Fibroblast of skin of left quadriceps (primary cell): ENCODE measurements at places on chromosomes 3 and 15.

GRCh38 chr15:29792426-29793159, 29.7 kb downstream of the TJP1 start:
- DNase-seq, result peak; percentile 60

DNA sequence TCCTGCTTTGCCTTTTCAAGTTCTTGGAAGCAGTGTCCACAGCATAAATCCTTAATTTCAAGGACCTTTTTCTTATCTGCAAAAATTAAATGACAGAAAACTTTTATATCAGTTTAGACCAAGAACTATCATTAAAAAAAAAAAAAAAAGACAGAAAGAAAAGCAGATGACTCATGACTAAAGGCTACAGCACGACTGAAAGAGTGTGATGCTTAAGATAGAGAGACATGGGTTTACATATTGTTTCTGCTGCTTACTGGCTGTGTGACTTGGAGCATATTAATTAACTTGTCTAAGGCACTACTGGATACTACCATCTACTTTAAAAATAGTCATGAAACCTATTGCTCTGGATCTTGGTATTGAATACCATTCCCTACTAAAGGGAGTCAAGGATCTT, 62.3 kb downstream of the CEP152 start:
- DNase-seq, result peak; percentile 2

DNA sequence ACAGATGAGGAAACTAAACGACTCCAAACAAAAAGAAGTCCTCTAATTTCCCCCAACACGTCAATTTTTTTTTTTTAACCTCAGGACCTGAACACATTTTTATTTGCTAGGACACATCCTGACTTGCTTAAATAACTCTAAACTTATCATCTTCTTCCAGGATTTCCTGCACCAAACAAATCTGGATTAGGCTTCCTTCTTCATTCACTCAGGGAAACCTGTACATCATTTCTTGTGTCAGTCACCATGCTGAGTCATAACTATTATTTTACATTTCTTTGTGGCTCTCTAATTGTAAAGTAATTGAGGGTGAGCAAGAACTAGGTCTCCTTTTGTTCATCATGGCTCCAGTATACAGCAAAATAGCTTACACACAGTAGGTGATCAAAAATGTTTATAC, 433.4 kb upstream of the GBE1 start:
- DNase-seq, result no peak

DNA sequence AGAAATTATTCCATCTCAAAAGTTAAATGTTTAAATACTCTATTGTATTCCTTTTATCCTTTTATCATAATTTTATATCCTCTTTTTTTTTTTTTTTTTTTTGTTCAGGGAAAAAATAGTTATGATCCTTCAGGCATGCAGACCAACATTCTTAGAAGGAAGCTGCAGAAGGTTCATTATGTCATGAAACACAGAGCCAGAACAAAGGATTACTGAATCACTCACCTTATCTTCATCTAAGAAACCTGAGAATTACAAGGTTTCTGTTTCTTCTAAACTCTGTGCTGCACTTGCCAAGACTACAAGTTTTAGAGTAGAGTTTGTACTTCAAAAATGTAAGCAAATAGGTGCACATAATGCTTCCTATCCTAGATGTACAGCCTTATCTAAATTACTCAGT, 3.3 kb downstream of the PLCH1 start:
- DNase-seq, result no peak

DNA sequence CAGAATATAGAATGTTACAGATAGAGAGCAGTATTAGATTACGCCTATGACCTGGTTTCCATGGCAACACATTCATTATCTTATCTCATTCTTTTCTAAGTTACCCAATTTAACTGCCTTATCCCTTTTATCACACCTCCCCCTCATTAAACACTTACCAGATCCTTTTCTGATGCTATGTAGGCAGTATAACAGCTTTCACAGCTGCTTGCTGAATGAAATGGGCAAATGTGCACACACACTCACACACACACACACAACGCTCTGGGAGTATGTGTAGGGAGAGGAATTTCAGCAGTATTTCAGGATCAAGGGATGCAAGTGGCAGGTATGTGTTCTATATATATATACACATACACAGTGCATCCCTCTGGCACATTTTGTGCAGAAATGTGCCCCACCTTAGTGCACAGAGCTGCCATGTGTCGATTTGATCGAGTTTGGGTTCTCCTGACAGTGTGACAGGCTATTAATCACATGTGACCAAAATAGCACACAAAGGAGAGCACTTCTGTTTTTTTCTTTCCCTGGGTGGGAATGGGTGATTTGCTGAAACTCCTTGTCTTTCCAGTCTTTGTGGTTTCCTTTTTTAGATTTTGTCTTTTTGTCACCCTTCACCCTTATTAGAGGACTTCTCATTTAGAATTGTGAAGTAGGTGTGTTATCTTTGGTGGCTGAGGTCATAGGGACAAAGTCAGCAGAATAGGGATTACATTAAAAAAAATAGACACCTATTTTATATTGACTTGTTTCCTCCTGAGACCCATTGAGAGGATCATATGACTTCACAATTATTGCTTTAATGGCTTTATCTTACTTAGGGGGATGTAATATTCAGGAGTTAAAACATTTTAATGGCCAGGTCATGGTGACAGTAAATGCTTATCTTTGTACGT, 553.7 kb downstream of the PDCD6IP start:
- DNase-seq, result no peak

- no peak for DNase-seq
These were observed 48.5 kb upstream of the SLC12A8 start for GRCh38 chr3:125261031-125261430.

DNA sequence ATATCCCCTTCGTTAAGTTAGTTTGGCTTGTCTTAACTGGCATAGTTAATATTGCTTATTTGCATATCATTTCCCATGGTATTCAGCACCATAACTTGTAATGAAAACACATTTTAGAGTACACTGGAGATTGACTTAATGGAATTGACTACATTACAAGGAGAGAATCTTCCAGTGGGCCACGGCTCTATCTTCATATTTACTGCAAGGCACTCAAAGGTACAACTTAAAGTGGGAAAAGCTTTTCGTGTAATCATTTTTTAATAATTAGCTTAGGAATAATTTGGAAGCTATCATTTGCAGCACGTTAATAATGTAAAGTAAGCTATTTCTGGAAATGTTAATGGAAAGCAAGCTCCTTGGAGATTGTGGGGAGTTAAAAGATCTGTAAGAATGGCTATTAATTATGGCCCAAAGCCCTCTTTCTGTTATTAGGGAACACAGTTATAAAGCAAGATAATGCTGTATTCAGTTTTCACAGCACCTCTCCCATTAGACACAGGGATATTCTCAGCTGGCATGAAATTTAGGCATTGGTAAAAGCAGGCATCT, 551.5 kb upstream of the RGMA start:
- no peak for DNase-seq

DNA sequence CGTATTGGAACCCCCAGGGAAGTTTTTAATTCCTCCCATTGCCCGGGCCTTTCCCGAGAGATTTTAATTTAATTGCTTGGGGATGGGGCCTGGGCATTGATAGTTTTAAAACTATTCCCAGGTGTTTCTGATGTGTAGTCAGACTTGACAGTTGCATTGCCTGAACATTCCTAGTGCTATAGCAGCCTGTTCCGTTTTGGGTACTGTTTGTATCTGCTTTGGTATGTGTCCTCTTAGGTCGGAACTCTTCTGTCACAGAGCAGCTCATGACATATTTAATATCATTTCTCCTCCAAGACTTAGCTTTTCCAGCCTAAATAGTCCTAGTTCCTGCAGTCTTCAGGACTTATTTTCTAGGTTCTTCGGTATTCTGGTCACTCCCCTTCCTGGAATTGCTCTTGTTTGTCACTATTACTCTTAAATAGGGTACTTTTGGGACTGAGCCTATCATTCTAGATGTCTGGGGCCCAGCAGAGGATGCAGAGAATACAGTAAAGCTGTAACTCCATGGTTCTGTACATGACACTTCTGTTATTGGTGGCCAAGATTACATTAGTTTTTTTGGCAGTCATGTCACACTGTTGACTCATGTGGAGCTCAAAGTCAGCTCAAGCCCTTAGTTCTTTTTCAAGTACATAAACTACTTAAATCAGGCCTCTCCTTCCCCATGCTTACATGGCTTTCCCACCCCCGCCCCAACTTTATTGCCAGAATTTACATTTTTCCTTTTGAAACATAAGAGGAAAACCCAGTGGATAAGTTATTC, 81.5 kb downstream of the BBX start:
- DNase-seq, result no peak

DNA sequence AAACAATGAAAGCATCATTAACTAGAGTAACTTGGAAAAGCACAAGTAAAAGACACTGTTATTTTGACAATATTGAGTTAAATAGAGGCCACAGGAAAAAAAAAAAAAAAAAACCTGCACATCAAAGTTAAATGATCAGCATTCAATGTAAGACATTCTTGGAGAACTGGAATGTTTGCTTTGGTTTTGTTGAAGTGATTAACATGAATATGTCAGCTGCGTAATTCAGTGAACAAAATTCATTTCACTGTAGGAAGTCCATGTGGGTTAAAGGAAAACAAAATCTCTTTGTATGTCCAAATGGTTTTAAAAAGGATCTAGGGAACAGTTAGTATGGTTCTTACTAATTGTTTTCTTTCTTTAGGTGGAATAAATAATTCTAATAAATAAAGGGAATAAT, 252.8 kb upstream of the CNTN6 start:
- no peak for DNase-seq

- DNase-seq, result no peak
These were observed 622.2 kb downstream of the EDEM1 start for GRCh38 chr3:5809586-5810246.

GRCh38 chr3:122105626-122106025, 50.5 kb downstream of the CD86 start:
- no peak for DNase-seq

DNA sequence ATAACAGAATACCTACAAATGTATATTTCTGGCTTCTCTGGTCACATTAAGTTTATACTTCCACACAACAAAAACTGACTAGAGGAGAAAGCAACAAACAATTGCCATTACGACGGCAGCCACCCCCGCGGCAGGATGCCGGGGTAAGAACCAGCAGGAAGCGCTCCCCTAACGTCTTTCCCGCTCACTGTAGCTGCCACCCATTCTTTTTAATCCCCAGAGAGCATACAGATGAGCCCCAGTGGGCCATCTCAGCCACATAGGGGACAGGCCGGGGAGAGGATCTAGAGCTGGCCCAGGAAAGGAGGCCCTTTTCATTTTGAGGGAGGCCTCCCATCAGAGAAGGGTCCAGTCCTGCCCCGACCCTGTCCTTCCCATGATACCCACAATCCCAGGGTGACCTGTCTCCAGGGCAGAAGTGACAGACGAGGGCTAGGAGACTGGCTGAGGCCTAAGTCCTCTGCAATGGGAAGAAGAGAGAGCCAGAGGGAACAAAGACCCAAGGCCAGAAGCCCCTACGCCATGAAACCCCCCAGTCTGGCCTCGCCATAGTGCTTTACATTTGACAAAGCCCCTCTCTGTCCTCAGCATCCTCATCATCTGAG, 3.6 kb upstream of the CALML4 start:
- no peak for DNase-seq

DNA sequence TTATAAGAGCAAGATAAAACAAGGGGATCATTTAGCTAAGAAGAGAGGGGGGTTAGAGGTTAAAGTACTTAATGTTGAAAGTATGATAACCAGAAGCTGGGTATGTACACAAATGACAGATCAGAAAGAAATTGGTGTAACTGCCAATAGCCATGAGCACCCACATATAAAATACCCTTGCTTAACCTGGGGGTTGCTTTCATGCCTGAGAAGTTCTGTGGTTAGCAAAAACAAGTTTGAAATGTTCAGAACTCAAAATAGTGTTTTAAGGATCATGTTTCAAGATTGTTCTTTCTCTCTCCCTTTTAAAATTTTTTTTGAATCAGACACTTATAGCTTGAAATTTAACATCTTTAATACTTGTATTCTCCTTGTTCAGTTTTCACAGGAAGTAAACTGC, 321.4 kb upstream of the GBE1 start:
- DNase-seq, result no peak

- no peak for DNase-seq
These were observed 5.4 kb downstream of the CCDC12 start for GRCh38 chr3:46971151-46971550.

GRCh38 chr3:109548192-109548938, 211.0 kb upstream of the DPPA4 start:
- no peak for DNase-seq

DNA sequence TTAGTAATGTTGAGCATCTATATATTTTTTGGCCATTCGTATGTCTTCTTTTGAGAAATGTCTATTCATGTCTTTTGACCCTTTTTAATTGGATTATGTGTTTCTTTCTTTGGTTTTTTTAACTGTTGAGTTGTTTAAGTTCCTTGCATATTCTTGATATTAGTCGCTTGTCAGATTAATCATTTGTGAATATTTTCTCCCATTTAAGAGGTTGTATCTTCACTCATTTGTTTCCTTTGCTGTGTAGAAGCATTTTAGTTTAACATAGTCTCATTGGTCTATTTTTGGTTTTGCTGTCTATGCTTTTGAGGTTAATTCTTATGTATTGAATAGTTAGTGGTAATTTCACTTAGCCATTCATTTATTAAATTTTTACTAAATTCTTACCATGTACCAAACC, 283.8 kb downstream of the ZPLD1 start:
- no peak for DNase-seq

- peak; percentile 96 for DNase-seq
These were observed 35.3 kb upstream of the SEMA4B start for GRCh38 chr15:90165659-90166489.

GRCh38 chr3:172397716-172398405, 50.4 kb downstream of the GHSR start:
- DNase-seq, result no peak

DNA sequence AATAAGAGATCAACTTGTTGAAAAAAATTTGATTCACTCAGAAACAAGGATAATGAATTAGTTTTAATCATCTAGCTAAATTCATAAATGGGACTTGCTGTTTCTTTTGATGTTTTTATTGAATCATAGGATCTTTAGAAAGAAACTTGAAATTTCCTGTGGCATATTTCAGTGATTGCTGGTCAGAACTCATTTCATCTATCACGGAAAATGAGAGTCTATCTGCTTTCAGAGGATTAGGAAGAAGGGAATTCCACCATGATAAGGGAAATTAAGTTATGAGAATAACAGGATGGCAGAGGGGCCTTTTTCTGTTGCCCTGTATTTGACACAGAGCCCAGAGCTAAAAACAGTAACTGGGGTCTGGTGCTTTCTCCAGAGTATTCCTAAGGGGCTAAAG, 44.9 kb upstream of the CCNL1 start:
- no peak for DNase-seq

GRCh38 chr3:141816958-141817357, 53.8 kb downstream of the GRK7 start:
- DNase-seq, result no peak

DNA sequence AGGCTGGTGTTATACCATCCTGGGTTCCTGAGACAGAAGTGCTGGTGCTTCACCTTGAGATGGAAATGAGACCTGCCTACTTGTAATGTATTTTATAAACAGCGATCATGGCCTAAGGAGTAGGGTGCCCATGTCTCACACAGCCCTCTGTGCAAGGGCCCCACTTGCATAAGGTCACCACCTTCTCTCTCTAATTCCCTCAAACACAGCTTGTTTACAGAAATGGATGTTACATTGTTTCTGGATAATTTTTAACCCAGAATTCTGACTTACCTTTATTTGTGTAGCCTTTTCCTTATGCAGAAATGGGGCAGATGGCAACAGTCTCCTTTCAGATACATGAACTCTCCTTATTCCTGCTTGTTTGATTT, 95.1 kb upstream of the UMPS start:
- no peak for DNase-seq
